ENCODE measurements at places on chromosomes 1 and 21. TPM values are rescaled to one million over a fixed set of nuclear protein-coding genes. Genes with fewer than 3 reads are reported as not detected.

- peak; percentile 22 for DNase-seq
Observed at GRCh38 chr1:157137408-157138219, 581 bp downstream of the ETV3 start.

- no peak for DNase-seq
Observed at GRCh38 chr1:110505596-110505995, 13.4 kb downstream of the KCNA10 start.

DNA sequence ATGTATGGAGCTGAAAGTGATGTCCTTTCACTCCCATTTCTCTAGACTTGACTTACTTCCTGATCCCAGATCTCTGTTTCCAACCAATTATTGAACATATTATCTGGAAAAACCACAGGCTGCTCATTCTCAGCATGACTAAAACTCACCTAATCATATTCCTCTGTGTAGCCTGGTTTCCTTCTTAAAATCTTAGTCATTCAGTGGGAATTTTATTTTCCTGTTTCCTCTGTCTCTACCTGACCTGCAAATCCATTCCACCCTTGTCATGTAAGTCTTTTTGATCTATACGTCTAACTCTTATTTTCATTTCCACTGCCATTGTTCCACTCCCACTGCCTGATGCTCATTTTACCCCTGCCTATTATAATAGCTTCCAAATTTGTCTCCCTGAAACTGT, 67.9 kb upstream of the APOBEC4 start:
- no peak for DNase-seq

GRCh38 chr1:155093911-155094621, 15.4 kb downstream of the EFNA3 start:
- peak; percentile 69 for DNase-seq

The SPRR2B gene
- total RNA-seq = not detected

Measured in Daoy (cell line).